Suppressor macrophage treated with lipopolysaccharide for 4 hours (primary cell): ENCODE measurements at places on chromosomes 6 and 20.

GRCh38 chr20:36399147-36399968, 93.2 kb downstream of the DLGAP4 start:
- peak; percentile 33 for DNase-seq

DNA sequence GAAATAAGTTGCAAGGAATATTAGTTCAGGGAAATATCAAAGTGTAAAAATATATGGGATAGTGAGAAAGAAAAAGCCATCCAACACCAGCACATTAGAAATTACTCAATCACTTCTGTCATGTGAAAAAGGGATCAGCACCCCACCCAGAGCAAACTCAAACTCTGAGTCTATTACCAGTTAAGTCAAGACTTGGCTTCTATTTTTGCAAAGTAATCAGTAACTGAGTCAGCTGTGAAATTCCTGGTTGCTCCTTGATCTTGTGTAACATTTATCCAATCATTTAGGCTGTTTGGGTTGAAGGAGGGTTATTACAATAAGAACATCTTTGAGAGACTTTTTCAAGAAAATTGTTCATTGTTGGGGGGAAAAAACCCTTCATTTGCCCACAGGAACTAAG, 51.2 kb downstream of the SLC22A23 start:
- peak; percentile 47 for DNase-seq

- no peak for DNase-seq
Observed at GRCh38 chr6:145022199-145022796, 713.0 kb downstream of the EPM2A start.

GRCh38 chr6:107202876-107203468, 87.7 kb upstream of the BEND3 start:
- no peak for DNase-seq

GRCh38 chr6:99185525-99185924, 163.9 kb downstream of the FAXC start:
- DNase-seq = no peak

GRCh38 chr20:43843965-43844660, 70.5 kb upstream of the TOX2 start:
- no peak for DNase-seq

GRCh38 chr20:1872459-1873097, 22.6 kb upstream of the SIRPA start:
- DNase-seq = peak; percentile 76

DNA sequence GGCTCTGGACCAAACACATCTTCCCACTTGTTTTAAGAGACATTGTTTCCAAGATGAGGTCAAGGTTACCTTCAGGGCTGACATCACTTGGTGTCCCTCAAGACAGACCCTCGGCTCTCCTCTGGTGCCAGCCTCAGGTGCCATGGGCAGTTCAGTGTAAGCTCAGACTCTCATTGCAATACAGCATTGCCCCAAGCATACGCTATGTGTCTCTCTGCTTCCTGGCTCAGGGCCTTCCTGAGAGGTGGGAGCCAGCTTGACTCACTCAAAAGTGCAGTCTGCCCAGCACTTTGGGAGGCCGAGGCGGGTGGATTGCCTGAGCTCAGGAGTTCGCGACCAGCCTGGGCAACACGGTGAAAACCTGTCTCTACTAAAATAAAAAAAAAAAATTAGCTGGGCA, 51.7 kb downstream of the SLC24A3 start:
- no peak for DNase-seq

DNA sequence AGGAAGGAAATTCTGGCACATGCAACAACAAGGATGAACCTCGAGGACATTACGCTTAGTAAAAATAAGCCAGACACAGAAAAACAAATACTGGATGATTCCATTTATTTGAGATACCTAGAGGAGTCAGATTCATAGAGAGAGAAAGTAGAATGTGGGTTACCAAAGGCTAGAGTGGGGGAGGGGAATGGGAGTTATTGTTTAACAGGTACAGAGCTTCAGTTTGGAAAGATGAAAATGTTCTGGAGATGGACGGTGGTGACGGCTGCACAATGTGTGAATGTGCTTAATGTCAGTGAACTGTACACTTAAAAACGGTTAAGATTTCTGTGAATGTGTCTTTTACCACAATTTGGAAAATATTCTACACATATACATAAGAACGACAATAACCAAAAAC, 33.9 kb upstream of the DSP start:
- no peak for DNase-seq

DNA sequence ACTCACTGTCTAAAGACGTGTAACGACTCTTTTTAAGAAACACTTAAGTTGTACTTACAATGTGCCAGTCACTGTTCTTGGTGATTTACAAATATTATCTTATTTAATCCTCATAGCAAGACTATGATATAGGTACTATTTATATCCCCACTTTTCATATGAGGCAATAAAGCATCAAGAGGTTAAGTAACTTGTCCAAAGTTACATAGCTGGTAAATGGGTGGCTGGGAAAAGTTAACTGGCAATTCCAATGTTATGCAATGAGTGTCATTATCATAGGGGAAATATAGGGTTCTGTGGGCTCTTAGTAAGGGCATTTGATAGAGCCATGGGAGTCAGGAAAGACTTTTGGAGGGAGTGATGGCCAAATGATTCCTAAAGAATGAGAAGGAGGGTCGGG, 21.4 kb upstream of the RIPOR2 start:
- peak; percentile 83 for DNase-seq

- DNase-seq = no peak
Observed at GRCh38 chr6:17349427-17349826, 44.0 kb upstream of the CAP2 start.

- no peak for DNase-seq
Observed at GRCh38 chr20:6341491-6341890, 218.7 kb upstream of the FERMT1 start.

GRCh38 chr20:22796469-22797077, 212.2 kb upstream of the FOXA2 start:
- DNase-seq = no peak

- no peak for DNase-seq
Observed at GRCh38 chr20:62580052-62580451, 62.3 kb upstream of the SLCO4A1 start.

- DNase-seq = no peak
Observed at GRCh38 chr6:110542311-110543024, 66.1 kb upstream of the SLC22A16 start.

- no peak for DNase-seq
Observed at GRCh38 chr20:25076731-25077609, 5.0 kb downstream of the VSX1 start.

- DNase-seq = no peak
Observed at GRCh38 chr6:128421788-128422187, 98.6 kb downstream of the PTPRK start.

GRCh38 chr6:133571681-133572080, 317.2 kb upstream of the TCF21 start:
- DNase-seq = no peak

- DNase-seq = no peak
Observed at GRCh38 chr6:144500892-144501291, 215.8 kb downstream of the UTRN start.

DNA sequence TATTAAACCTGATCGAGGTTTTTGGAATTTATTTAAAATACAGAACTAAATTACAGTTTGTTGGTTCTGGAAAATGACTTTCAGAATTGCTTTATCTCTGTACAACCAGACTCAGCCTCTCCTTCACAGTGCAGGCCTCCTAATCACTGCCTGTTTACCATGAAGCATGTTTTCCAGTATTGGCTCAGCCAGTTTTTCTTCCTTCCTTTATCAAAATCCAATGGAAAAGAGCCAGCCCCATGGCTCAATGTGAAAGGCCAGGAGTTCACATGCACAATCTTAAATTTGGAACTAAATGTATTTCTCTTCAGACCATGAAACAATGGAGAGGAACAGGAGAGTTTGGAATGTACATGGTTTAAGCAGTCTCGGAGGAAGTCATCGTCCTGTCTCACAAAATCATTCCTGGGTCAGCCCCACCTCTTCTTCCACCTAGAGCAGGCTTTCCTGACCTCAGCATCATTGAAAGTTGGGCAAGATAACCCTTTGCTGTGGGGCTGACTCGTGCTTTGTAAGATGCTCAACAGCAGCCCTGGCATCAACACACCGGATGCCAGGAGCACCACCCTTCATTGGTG, 680.9 kb upstream of the AGPAT4 start:
- no peak for DNase-seq

DNA sequence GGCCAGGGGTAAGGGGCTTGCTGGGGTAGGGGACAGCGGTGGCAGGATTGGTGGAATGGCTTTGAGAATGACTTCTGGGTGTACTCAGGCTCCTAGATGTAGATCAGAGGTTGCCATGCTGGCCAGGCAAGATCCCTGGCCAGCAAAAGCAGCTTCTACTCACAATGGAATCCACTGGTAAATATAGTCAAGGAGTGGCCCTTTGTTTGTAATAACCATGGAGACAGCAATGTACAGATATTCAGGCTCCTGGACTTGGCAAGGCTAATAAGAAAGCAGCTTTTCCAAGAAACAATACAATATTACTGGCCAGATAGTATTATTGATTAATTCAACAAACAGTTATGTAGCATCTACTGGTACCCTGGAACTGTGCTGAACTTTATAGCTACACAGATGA, 37.9 kb downstream of the CDH26 start:
- DNase-seq = no peak

- DNase-seq = no peak
Observed at GRCh38 chr6:132932588-132932987, 118.2 kb downstream of the RPS12 start.

DNA sequence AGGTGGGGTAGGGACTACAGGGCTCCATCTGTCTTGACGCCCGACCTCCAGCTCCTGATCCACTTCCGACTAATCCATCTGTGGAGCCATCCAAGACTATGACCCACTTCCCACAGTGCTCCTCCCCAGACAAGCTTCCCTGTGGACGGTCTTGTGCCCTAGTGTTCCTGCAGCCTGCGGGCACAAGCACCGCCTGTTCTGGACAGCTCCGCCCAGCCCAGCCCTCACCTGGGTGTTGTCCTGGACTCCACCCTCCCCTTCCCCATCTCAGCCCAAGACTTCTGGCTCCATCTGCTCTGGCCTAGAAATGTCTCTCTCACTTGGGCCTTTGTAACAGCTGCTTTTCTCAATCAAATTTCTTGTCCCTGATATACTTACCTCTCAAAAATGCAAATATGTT, 102.0 kb downstream of the MAFB start:
- DNase-seq = no peak

DNA sequence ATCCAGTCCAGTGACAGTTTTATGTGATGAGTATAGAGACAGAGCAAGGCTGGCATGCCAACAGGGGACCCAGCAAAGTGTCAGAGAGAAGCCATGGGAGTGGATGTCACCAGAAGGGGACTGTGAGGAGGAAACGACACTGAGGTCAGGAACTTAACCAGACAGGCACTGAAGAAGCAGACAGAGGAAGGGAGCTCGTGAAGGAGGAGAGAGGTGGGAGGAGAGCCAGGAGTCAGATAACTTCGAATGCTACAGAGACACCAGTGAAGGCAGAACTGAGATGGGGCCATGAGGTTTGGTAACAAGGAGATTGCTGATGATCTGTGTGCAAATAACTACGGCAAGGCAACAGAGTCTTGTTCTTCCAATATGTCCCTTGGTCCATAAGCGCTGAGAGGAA, 211.1 kb upstream of the FOXA2 start:
- no peak for DNase-seq

DNA sequence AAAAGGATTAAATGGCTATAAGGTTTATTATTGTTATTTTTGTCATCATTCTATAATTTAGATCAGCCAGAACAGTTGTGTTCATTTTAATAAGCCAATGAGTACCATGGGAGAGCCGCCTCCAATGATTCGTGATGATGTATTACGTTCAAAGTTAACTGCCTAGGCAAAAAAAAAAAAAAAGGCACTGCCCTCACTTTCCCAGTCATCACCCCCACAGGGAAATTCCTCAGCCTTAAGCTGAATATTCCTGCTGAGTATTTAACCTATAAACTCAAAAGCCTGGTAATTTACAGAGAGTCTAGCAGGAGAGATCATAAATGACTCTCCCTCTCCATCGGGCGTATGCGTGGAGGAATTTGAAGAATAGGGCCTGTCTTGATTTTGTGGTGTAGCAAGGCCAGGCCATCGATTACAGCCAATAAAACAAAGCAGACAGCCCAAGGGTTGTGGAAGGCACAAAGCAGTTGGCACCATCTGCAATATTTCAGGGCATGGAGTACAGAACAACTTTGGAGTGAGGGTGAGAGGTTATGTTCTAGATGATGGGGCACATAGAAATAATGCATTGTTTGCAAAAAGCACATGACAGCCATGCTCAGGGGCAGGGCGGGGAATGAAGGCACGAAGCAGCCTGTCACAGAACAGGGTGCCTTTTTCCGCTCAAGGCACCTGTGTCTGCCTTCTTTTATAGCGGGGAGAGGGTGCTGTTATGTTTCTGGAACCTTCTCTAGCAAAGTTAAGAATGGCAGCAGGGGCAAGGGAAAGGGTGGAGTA, 138.2 kb upstream of the DTNBP1 start:
- DNase-seq = peak; percentile 11

DNA sequence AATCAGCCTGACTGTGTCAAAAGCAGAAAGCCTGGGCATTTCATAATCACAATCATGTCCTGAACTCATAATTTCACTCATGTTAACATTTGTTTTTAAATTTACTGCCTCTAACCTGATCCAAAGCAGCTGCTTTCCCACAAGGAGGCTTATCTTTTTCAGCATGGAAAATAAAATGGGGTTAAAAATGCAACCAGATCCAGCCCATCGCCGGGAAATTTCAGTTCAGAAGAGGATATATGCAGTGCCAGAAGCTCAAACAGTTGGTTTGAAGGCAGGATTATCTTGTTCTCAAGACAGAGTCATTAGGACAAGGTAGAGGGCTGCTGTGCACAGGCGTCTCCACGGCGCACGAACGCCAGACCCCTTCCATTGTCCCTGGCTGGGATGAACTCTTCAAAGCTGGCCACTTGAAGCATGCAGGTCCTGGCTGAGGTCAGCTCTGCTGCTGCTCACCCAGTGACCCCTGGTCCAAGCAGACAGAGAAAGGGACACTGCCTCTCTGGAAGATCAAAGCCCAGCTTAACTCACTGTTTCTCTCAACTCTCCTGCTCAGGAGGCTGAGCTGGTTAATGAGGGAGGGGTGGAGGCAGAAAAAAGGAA, 191.1 kb upstream of the HEY2 start:
- DNase-seq = no peak

DNA sequence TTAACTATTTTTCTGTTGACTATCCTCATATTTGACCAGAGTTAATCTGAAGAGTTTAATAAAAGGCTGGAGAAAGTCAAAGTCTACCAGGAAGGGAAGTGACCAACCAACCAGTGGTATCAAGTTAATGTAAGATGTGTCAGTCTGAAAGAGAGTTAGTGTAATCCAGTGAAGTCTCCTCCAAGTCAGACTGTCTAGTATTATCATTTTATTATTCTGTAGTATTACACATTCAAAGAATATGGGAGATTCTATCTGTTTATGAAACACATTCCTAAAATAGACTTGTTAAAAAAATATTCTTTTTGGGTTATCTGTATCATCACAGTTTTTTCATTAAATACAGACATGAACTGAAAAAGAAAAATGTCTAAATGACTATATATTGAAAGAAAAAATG, 194.4 kb downstream of the BTBD9 start:
- peak; percentile 14 for DNase-seq
